ENCODE measurements at places on chromosomes 1 and 21.
A peak's percentile ranks its signal among the peaks of the same experiment; 100 is the strongest.

GRCh38 chr1:185681034-185681633 is 53.1 kb upstream of the HMCN1 start:
- DNase-seq = peak; percentile 39

- no peak for DNase-seq
Measured at GRCh38 chr1:86015375-86015774, 141.2 kb downstream of the COL24A1 start.

- DNase-seq = no peak
Measured at GRCh38 chr1:91631718-91632330, 131.2 kb downstream of the CDC7 start.

DNA sequence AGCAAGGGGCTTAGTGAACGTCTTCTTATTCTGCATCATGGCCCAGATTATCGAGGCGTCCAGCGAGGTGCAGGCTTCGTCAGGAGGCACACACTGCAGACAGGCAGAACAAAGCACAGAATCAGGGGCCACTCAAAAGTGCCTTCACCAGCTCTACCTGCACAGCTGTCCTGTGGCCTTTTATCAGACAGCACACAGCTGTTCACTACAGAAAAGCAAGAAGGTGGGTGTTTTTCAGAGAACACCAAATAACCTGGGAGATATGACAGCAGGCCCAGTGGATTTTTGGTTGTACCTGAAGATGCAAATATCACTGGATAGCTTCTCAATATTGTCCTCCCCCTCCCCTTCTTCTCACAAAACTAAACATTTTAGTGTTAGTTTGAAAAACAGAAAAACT is 177.3 kb downstream of the TGFBR3 start:
- DNase-seq = no peak

DNA sequence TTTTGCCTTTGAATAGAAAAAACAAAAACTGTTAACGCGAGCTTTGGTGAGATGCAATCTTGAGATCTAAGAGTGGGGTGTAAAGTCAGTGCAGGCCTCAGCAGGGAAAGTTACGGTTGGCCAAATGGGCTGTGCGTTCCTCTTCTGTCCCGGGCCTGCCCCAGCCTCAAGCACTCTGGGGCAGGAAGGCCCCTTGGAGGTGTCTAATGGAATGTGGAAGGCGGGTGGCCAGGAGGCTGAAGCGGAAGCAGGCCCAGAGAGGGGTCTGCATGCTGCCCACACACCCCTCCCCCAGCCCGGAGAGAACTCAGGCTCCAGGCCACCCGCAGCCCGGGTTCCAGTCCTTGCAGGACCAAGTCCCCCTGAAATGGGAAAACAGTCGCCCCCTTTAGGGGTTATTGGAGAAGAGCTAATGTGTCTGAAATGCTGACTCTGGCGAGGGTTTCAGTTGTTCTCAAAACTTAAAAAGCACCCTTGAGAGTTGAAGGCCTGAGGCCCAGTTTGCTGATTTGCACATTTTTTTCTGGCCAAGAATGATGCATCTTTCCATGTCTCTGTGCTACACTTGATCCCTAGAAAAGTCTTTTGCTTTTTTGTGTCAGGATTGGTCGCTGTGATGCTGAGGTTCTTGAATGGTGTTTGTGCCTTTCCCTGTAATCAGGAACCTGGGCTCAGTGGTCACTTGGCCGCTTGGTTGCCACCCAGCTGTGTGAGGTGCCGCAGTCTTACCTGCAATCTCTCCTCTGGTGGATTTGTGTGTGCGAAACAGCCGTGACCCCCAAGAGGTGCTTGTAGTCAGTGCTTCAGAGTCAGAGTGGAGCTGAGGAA is 2.0 kb downstream of the COL18A1 start:
- no peak for DNase-seq

DNA sequence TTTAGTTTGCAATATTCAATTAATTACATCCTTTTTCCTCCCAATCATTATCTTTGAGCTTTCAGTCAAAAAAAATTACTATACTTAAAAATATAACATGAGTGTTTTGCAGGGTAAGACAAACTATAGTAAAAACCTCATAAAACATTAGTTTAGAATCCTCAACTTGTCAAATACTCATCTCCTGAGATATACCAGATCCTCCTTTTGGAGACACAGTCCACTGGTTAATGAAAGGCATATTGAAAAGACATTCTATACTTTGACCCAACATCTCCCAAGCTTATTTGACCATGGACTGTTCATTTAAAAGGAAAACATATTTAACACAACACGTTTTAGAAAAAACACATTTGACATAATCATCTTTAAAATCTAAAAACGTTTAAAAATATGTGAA is 52.8 kb downstream of the NRIP1 start:
- no peak for DNase-seq

DNA sequence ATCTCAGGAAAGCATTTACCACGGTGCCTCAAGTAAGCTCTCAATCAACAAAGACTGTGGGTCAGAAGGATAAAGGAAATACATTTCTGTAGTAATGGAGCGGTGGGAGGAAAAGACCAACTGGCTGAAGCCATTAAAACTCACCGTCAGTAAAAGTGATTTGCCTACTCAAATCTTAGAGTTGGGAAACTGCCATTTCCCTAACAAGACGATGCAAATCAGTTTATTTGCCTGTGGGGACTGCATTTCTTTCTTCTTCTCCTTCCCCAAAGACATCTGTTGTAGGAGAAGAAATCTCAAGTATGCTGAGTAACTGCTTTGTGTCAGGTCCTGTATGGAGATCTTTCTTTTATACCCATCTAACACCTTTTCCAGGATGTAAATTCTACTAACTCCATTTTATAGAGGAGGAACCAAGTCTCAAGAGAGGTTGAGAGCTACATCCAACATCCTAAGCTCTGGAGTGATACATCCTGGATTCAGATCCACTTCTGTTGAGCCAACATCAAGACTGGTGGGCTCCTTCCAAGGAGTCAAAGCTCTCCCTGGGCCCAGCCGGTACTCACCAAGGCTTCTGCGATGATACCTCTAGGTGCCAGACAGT is 219.3 kb upstream of the FGGY start:
- no peak for DNase-seq

DNA sequence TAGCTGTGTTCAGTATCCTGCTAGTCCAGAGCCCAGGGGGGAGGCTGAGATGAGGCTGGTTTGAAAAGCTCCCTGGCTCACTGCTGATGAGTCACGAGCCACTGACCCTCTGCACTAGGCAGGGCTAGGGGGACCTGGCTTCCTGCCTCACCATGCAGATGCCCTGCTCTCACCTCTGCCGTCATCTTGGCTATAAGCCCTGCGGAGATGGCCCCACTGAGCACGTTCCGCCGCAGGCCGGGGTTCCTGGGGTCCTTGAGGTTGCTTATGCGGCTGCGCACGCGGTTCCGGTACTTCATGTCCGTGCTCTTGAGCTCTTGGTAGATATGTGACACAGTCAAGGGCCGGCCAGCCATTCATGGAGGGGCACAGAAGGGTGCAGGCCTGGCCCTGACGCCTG is 24.1 kb upstream of the ZNF436 start:
- DNase-seq = no peak

DNA sequence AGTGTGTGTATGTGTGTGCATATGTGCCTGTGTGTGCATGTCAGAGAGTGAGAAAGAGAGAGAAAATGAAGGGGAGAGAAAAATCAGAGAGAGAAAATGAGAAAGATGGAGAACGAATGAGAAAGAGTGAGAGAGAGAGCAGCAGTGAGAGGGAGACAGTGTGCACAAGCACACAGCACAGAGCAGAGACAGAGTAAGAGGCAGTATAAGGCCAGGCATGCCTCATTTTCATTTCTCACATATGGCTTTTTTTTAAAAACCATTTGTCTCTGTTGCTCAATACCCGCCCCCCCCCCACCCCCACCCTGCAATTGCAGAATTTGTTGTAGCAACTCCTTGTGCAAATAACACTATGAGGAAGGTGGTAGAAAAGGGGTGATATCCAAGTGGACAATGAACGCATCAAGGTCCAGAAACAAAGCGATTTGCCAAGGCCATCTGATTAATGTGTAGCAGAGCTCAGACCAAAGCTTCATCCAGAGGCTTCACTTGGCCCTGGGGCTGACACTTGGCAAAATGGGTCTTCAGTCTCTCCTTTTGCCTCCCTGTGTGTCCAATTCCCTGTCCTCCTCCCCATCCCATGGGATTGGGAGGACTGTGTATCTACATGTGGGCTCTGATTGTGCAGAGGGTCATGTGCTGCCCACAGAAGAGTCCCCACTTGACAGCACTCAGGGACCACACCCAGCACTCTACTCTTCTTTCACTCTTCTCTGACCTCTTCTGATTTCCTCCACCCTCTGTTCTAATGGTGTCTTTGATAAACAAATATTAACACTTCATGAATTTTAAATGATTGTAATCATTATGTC is 38.9 kb upstream of the HSD3B1 start:
- DNase-seq = no peak

DNA sequence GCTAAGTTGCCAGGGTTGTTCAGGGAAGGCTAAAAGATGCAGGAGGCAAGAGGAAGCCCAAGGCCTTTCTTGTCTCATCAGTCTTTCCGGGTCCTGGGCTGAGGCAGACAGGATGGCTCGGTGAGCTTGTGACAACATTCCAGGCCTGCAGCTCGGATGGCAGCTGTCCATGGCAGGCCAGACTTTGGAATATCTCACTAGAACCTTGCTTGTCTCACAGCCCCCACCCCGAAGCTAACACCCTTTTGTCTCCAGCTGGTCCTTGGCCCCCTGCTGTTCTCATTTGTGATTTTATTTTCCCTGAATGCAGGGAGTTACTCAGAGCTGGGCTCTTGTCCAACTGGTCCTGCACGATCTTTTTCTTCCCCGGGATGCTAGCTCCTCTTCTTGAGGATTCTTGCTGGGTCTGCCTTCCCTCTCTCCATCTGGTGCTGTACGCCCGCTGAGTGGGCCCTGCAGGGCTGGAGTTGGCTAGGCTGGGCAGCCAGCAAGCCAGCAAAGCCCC is 477.2 kb upstream of the CAMK1G start:
- DNase-seq = no peak

GRCh38 chr1:155003227-155003765 is 694 bp downstream of the ZBTB7B start:
- no peak for DNase-seq

GRCh38 chr1:178092878-178093493 is 918 bp upstream of the RASAL2 start:
- DNase-seq = no peak

DNA sequence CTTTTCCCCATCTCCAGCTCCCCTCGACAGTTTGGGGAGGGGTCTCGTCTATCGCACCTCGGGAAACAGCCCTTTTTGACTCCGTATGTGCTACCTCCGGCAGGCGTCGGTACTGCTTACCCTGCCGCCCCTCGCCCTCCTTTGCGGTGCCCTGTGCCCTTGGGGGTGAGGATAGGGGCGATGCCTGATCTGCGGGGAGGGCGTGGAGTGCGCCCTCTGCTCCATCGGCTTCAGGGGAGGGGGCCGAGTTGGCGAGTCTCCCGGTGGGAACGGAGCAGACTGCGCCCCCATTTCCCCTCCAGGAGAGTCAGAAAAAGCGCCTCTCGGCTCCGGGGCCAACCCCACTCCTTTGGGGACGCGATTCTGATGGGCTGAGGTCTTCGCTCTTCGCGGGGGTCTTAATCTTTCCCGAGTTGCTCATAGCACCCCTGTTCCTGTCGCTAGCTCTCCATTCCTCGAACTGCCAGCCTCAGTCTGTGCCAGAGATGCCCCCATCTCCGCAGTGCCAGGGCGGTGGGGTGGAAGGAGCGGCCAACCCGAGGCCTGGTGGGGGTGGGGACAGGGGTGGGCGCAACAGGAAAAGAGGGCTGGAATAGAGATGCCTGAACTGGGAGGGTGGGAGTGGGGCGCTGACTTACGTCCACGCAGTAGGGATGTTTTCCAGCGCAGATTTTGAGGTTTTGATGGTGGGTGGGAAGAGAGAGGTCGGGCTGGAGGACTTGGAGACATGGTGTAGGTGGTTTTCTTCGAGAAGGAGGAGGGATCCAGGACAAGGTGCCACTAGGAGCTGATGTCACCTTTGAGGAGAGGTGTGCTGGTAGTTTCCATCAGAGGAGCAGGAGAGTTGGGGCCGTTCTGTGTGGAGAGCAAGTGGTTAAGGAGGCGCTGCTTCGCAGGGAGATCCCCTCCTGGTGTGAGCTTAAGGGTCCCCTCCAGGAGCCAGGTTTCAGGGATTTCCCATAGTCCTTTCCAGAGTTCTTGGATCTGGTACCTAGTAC is 674 bp downstream of the PPFIA4 start:
- no peak for DNase-seq

GRCh38 chr1:62159940-62160348 is 34.7 kb upstream of the L1TD1 start:
- DNase-seq = no peak

DNA sequence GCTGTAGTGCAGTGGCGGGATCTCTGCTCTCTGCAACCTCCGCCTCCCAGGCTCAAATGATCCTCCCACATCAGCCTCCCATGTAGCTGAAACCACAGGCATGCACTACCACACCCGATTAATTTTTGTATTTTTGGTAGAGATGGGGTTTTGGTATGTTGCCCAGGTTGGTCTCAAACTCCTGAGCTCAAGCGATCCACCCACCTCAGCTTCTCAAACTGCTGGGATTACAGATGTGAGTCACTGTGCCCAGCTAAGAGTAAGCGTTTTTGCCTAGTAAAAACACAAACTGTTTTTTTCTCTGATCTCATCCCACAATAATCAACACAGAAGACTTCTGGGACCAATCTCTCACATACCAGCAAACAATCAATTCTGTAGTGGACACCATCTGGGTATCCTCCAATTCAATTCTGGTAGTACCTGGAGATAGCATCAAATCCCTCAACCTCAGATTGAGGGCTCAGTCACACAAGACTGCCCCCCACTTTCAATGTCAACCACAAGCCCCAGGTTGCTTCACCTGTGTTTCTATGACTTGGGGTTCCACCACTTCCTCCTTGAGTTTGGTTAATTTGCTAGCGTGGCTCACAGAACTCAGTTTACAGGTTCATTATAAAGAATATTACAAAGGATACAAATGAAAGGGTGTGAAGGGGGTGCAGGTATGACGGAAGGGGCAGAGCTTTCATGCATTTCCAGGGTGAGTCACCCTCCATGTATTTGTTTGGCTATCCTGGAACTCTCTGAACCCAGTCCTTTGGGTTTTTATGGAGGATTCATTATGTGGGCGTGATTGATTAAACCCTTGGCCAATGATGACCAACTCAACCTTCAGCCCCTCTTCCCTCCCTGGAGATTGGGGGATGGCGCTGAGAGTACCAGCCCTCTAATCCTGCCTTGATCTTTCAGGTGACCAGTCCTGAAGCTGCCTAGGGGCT is 40.0 kb upstream of the RHOU start:
- no peak for DNase-seq

DNA sequence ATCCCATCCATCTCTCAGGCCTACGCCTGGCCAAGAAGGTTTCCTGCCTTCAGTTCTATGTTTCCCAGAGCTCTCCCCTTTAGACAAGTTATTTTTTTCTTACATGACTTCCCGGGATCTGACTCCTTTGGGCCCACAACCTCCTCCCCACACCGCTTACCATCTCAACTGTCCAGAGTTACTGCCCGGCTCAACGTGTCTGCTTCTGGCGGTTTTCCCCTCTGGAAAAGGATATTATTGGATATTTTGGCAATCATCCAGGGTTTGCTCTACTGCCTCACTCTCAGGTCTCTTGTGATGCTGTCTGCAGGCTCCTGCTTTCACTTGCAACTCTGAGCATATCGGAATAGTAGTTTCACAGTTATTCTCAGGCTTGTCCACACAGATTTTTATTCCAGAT is 318.2 kb upstream of the CAMK1G start:
- no peak for DNase-seq

Data from foreskin keratinocyte (primary cell).